ENCODE measurements at places on chromosomes 3 and 15.

DNA sequence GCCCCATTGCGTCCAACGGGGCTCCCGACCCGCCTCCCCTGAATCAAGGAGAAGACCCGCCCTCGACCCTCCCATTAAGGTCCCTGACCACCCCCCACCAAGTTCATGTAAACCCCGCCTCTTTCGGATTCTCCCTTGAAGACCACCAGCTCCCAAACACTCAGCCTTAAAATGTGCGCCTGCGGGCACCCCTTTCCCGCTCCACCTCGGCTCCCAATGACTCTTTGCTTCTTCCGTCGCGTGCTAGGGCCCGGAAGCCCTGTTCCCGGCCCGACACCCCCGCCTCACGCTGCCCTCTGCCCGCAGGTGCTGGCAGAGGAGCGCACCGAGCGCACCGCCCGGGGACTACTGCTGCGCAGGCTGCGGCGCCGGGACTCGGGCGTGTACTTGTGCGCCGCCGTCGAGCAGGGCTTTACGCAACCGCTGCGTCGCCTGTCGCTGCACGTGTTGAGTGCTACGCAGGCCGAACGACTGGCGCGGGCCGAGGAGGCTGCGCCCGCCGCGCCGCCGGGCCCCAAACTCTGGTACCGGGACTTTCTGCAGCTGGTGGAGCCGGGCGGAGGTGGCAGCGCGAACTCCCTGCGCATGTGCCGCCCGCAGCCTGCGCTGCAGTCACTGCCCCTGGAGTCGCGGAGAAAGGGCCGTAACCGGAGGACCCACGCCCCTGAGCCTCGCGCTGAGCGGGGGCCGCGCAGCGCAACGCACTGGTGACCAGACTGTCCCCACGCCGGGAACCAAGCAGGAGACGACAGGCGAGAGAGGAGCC, 2.7 kb upstream of the LSMEM2 start:
- peaks cover 9% of the 10 kb centered on the region for H3K4me1 ChIP-seq
- no peak overlapping the region for H3K27ac ChIP-seq

DNA sequence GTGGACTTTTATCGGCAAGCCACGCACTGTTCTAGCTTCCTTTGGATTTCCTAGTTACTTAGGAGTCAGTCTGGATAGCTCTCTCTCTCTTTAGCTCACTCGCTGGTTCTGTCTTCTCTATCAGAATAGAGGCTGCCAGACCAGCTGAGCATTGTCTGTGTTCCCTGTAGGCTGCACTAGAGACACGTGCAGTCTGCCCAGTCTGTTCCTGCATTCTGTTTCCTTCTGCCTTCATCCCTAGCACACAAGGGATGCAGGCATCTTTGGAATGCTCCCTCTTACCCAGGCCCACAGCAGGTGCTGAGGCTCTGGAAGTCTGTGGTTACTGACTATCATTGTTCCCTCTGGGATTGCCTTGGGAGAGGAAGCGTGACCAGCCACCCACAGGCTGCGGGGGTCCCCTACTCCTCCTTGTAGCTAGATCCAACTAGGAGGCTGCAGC, 322.8 kb downstream of the ZNF621 start:
- H3K36me3 ChIP-seq: no peaks in the 10 kb centered on the region
- H3K4me1 ChIP-seq: peaks cover 3% of the 10 kb centered on the region
- DNase-seq: peak; percentile 73
- H3K27ac ChIP-seq: no peak overlapping the region

DNA sequence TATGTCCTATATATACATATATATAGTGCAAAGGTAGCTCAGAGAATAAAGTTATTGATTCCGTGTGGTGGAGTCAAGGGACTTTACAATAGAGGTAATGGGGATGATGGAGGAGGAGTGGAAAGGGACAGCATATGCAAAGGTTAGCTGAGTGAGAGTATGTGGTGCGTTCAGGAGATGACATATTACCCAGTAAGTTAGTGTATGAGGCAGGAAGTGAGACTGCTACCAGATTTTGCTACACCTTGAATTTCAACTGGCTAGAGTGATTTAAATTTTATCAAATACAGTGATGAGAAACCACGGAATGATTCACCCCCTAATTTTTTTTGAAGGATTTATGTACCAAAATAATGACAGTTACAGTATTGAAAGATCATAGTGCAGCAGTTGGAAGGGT, 2.8 kb downstream of the ACTL6A start:
- H3K4me1 ChIP-seq: no peaks in the 10 kb centered on the region
- DNase-seq: no peak
- peaks cover 2% of the 10 kb centered on the region for H3K36me3 ChIP-seq

DNA sequence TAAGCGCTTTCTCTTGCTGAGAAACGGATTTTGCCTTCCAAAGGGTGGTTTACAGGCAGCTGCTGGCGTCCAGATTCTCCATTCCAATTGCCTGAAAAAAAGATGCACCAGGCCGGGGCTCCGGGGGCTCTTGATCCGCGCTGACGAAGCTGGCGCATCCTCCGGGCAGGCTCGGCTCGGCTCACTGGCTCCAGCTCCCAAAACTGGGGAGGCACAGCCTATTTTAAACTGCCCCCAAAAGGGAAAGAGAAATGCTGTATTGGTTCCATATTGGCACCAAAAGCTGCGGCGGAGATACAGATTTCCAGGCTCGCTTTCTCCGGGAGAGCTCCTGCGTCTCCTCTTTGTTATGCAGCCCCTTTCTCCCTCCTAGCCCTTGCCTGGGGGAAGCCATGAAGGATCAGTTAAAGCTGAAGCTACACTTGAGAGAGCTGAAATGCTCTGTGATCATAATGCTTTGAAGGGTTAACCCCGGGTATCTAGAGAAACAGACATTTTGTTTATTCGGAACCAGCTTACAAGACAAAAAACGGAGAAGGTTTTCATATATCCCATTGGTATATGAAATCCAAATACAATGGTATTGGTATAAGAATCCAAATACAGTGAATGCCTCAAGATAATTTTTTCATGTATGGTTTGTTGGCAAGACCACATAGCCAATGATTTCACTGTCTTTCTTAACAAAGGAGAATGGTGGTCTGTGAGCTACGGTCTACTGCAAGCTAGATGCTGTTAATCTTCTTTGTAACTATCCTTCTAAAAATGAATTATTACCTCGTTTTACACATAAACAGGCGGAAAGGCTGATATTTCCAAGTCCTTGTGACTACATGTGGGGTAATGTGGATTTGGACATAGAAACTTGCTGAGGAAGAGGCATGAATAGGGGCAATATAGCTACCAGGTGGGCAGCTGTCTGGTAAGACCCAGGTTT, 693 bp downstream of the CD200 start:
- H3K4me3 ChIP-seq: peak overlapping the region; percentile 59
- H3K36me3 ChIP-seq: no peaks in the 10 kb centered on the region
- DNase-seq: no peak
- H3K27ac ChIP-seq: no peak overlapping the region
- H3K4me1 ChIP-seq: peaks cover 5% of the 10 kb centered on the region

GRCh38 chr15:101650145-101650544, 2.0 kb downstream of the TM2D3 start:
- no peaks in the 10 kb centered on the region for H3K27me3 ChIP-seq
- H3K4me3 ChIP-seq: no peak overlapping the region
- H3K36me3 ChIP-seq: no peaks in the 10 kb centered on the region
- DNase-seq: no peak
- H3K4me1 ChIP-seq: peaks cover 1% of the 10 kb centered on the region

DNA sequence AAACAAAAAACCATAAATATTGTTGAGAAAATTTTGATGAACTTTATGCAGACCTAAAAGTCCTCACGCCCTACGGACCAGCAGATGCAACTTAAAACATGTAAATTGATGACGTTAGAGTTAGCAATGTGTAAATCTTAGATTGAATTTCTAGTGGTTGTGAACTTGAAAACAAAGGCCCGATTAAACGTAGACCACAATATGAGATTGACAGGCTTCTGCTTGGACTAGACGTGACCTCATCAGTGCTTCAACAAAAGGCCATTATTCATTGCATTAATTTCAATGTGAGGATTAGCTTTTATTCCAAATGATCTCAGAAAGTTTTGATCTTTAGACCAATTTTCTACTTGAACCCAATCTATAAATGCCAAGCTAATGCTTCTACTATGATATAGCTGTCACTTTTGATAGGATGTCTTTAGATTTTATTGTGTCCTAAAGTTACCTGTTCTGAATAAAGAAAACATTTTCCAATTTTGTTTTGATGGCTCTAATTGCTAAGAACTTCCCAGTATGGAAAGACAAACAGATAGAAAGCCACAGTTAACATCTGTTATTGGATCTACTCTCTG, 55.4 kb upstream of the SPPL2A start:
- H3K27ac ChIP-seq: no peak overlapping the region
- no peaks in the 10 kb centered on the region for H3K27me3 ChIP-seq
- DNase-seq: no peak
- H3K4me3 ChIP-seq: no peak overlapping the region
- no peaks in the 10 kb centered on the region for H3K36me3 ChIP-seq

DNA sequence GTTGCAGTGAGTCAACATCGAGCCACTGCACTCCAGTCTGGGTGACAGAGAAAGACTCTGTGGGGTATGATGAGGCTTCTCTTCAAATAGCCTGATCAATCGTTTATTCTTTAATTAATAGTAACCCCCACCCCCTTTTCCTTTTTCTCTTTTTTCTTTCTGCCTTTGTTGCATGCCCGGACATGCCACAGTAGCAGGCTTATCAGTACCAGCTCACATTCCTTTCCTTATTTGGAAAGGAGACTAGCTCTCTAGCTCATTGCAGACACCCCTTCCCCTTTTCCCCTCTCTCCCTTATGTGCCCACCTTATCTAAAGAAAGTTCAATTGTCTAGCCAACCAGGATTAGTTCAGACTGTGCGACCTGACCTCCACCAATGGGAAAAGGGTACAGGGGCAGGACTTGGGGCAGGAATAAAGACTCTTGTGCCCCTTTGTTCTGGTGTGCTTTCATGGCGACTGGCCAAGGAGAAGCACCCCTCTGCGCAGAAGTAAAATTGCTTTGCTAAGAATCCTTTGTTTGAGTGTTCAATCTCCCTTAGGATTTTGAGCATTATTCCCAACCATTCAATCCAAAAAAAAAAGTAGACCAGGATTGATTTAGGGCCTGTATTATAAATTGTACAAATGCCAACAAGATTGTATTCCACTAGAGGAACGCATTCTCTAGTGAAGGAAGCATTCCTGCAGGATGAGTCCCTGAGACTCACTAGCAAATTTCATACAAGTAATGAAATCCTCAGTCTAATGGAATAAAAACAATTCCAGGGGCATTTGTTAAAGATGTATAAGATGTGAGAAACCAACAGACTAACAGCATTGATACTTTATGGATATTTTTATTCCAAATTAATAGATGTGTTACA, 95.8 kb upstream of the SNRPN start:
- H3K36me3 ChIP-seq: no peaks in the 10 kb centered on the region
- H3K27ac ChIP-seq: no peak overlapping the region
- no peak for DNase-seq
- no peaks in the 10 kb centered on the region for H3K27me3 ChIP-seq
- H3K4me3 ChIP-seq: no peak overlapping the region
- H3K4me1 ChIP-seq: no peaks in the 10 kb centered on the region

GRCh38 chr3:179147514-179147872, 664 bp upstream of the PIK3CA start:
- peak overlapping the region; percentile 89 for H3K4me3 ChIP-seq
- no peaks in the 10 kb centered on the region for H3K36me3 ChIP-seq
- H3K27me3 ChIP-seq: no peaks in the 10 kb centered on the region
- no peak for DNase-seq
- no peaks in the 10 kb centered on the region for H3K4me1 ChIP-seq

DNA sequence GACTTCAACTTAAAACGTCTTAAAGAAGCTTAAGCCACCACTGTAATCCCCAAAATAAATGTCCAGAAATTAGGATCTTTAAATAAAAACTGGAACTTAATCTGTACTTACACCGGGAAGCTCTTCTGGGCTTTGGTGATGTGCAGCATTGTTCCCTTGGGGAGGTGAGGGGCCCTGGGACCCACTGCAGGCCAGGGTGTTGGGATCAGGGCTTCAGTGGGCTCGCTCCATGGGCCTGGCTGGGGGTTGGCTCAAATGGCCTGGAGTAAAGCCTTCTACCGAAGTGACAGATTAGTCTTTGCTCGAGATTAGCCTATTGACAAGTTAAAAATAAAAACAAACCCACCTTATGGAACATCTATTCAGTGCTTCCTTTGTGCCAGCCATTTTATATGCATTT, 6.1 kb upstream of the RNU6-1 start:
- H3K4me3 ChIP-seq: no peak overlapping the region
- H3K36me3 ChIP-seq: no peaks in the 10 kb centered on the region
- peaks cover 5% of the 10 kb centered on the region for H3K4me1 ChIP-seq
- H3K27me3 ChIP-seq: no peaks in the 10 kb centered on the region
- no peak overlapping the region for H3K27ac ChIP-seq

DNA sequence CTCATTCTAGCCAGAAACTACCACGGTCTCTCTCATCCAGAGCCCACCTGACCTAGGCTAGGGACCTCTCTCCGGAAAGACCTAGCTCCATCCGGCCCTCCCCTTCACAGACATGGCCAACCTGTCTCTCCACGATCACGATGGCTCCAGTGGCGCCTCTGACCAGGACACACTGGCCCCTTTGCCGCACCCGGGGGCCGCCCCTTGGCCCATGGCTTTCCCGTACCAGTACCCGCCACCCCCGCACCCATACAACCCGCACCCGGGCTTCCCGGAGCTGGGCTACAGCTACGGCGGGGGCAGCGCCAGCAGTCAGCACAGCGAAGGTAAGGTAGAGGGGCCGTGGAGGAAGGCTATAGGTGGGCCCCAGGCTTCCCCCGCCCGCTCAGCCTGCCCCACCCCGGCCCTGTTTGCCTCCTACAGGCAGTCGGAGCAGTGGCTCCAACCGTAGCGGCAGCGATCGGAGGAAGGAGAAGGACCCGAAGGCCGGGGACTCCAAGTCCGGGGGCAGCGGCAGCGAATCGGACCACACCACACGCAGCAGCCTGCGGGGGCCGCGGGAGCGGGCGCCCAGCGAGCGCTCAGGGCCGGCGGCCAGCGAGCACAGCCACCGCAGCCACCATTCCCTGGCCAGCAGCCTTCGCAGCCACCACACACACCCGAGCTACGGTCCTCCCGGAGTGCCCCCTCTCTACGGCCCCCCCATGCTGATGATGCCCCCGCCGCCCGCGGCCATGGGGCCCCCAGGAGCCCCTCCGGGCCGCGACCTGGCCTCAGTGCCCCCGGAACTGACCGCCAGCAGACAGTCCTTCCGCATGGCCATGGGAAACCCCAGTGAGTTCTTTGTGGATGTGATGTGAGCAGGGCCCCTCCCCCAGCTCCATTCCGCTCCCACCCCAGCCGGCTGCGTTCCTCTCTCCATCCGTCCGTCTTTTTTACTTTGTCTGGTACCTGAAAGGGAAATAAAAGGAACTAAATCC, 4.5 kb upstream of the AP2M1 start:
- H3K27me3 ChIP-seq: no peaks in the 10 kb centered on the region
- no peak for DNase-seq
- no peak overlapping the region for H3K27ac ChIP-seq
- H3K36me3 ChIP-seq: peaks cover 42% of the 10 kb centered on the region
- no peaks in the 10 kb centered on the region for H3K4me1 ChIP-seq
